Brain microvascular endothelial cell (primary cell): ENCODE measurements at places on chromosomes 5 and 9.

GRCh38 chr9:106962615-106963363 lies 99.8 kb downstream of the ZNF462 start:
- peak; percentile 85 for DNase-seq

DNA sequence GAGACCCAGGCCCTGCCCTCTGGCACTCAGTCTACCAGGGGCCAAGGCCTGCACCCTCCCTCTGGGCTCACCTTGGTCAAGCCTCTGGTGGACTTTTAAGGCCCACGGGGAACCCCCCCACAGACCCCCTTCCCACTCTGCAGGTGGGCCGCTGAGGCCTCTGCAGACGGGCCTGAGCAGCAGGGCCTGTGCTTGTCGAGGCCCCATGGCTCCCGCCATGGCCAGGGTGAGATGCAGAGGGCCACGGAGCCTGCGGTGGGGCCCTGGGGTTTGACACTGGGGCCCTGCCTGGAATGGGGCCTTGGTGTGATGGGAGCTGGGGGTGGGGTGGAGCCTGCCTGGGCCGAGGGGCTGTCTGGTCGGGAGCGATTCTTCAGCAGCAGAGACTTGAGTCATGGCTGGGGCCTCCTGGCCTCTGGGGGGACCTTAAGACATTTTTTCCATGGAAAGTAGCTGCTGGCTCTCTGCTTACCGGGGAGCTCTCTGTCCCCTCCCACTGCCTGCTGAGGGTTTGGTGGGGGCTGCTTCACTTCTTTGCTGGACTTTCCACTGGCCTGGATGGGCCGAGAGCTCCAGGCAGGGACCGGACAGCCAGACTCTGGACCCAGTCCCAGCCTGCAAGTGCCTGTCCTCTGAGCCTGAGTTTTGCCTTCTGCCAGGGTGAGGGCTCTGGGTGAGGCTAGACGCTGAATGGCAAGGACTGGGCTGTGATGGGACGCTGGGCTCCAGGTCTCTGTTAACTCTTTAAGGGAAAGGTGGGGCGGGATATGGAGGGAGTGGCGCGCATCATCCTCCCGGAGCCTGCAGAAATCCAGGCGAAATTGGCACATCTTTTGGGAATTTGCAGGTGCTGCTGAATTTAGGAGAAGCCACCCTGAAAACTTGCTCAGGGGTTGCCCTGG lies 132.2 kb downstream of the RXRA start:
- no peak for DNase-seq

DNA sequence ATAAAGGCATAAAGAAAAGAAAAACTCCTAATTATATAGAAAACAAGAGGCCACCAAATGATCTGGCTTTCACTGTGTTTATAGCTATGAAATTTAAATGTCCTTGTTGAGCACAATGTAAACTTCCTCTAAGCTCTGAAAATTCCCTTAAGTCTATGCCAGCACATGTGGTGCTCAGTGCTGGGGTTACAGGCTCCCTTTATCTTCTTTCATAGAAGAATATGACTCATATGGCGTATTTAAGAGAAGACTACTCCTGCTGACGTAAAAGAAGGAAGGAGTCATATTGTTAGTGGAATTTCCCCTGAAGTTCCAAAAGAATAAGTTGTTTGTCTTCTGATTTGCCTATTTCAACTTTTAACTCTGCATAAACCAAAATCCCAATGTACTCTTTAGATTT lies 30.4 kb downstream of the RNF145 start:
- peak; percentile 92 for DNase-seq

GRCh38 chr9:125969868-125970267 lies 222.7 kb downstream of the PBX3 start:
- DNase-seq = no peak

DNA sequence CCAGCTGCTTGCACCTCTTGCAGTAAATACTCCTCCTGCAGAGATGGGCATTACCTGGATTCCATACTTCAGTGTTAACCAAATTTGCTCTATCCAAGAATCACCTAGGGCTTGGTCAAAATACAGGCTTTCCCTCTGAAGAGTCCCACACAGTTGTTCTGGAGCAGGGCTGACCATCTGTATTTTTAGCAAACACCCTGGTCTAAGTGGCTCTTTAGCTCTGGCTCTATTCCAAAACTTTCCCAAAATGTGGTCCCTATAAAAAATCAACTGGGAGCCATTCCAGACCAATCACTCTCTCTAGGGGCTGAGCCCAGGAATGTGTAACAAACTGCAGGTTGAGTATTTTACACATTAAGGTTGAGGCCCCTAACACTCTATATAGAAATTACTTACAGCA lies 153.7 kb downstream of the SPOCK1 start:
- DNase-seq = no peak

- peak; percentile 75 for DNase-seq
Observed at GRCh38 chr5:100777680-100778300, 125.3 kb downstream of the ST8SIA4 start.

DNA sequence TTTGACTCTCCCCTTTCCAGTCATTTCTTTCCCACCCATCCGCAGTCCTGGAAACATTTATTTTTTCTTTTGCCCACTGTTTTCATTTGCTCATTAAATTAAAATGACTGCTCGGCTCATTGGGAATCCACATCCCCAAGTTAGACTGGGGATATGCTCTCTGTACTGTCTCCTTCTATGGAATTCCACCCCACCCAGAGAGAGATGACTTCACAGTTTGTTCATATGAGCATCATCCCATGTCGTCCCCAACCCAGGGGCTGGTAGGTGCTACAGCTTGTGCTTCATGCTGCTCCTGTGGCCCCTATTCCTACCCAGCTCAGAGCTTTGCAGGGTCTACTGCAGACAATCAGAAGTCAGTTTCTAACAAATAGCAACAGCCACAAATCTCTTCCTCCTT lies 16.5 kb upstream of the RARS1 start:
- DNase-seq = peak; percentile 16

- no peak for DNase-seq
Observed at GRCh38 chr9:19405771-19406170, 3.0 kb upstream of the ACER2 start.

DNA sequence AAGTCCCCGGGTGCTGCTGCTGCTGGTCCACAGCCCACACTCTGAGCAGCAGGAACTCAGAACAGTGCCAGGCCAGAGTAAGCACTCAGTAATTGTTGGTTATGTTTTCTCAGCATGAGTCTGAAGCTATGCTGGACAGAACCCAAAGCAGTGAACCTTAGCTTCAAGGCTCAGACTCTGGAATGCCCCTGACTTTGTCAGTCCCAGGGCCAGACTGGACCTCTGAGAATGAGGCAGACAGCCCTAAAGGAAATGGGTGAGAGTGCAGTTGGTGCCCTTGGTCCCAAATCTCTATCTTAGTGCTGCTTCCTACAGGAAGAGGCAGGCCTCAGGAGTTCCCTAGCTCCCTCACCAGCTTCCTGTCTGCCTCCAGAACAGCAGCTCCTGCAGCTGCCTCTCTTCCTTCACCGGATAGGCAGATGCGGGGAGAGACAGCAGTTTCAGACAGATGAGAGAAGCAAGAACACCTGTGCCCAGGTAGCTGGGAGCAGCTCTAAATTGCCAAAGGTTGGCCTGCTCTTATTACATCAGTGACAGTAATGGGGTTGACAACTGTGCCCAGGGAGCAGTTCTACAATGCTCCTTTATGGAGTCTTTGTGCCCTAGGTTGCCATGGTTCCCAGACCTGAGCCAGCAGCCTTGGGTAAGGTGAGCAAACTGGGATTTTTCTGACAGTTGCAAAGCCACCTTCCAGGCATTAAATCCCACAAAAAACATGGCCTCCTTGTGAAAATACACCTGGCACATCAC lies 82.2 kb upstream of the CXCL14 start:
- DNase-seq = no peak

GRCh38 chr9:128151309-128152132 lies 2.3 kb downstream of the LCN2 start:
- no peak for DNase-seq

- no peak for DNase-seq
Observed at GRCh38 chr5:156120777-156121176, 206.2 kb upstream of the SGCD start.

DNA sequence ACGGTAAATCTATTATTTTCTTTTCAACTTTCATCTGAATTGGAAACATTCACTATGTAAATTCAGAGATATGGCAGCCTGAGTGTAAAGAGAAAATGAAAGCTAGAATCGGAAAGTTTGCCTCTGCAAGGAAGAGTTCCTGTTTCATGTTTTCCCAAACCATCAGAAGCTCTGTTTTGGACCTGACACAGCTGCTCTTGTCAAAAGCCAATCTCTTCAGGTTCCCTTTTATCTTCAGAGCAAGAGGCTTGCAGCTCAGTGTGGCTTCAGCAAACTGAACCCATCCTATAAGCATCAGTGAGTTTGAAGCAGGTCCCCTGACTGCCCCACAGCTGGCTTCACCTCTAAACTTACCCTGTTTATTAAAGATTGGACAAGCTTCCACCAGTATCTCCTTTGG lies 1099.7 kb downstream of the DTWD2 start:
- no peak for DNase-seq

- DNase-seq = no peak
Observed at GRCh38 chr5:134085411-134085810, 29.1 kb upstream of the TCF7 start.

- peak; percentile 82 for DNase-seq
Observed at GRCh38 chr9:35277628-35278359, 116.0 kb downstream of the UNC13B start.

GRCh38 chr5:81234801-81235200 lies 1.7 kb downstream of the CKMT2 start:
- DNase-seq = no peak

DNA sequence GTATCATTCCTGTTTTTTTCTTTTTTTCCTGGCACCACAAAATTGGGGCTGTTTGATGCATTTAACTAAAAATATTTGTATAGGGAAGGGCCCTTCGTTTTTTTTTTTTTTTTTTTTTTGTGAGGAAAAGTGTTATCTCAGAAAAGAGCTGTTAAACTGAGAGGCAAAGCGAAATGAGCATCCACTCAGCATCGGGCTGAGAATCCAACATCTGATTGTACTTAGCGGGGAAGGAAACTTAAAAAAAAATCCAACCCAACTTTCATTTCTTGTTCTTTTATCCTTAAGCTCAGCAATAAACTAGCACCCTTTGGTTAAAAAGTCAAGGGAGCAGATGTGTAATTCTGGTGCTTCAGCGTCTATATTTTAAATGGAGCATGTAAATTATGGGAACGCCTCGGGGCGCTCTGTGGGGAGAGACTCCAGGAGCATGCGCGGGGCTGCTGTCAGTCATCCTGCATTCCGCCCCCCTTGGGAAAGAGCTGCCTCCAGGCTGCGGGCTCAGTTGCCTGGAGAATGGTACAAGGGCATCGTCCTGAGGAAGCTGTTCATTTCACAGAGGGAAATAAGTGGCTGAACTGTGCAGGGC lies 33.3 kb downstream of the DMRT2 start:
- no peak for DNase-seq

DNA sequence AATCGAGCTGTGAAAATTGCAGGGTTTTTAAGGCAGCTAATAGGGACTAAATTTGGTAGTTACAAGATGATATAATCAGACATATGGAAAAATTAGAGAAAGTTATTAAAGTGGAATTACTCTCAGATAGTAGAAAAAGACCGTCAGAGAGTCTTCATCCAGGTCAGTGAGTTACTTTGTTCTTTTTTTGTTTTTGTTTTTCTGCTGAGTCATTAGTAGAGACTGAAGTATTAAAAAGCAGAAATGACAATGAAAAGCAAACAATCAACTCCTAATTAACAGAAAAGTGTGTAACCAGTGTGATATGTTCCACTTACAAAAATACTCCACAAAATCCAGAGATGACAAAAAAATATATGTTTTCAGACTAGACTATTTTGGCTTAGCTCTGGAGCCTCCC lies 480.4 kb upstream of the COX7C start:
- no peak for DNase-seq

- no peak for DNase-seq
Observed at GRCh38 chr5:32254881-32255539, 57.7 kb downstream of the MTMR12 start.

- no peak for DNase-seq
Observed at GRCh38 chr5:34656700-34657273, 659 bp downstream of the RAI14 start.

- DNase-seq = no peak
Observed at GRCh38 chr5:33557605-33558004, 116.8 kb downstream of the TARS1 start.

DNA sequence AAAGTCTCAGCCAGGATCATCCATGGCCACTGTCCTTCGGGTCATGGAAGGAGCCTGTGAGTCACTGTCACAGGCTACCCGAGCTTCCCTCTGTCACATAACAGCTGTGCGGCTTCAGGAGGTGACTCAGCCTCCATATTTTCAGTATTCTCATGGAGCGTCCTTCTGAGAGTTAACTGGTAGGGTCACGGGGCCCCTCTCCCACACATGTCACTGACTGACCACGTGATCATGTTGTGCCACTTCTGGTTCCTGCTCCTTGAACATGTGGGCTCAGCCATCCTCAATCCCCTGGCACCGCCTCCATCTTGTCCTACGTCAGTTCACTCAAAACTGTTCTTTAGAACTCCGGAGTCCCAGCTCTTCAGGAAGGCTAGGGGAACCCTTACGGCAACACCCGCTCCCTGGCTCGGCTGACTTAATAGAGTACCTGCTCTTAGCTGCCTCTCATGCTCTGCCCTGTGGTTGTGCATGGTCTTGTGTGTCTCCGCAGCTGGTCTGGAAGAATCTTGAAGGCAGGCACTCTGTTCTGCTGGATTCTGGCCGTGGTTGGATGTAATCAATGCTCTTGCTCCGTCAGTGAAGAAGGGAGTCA lies 182.8 kb downstream of the ICE1 start:
- no peak for DNase-seq

DNA sequence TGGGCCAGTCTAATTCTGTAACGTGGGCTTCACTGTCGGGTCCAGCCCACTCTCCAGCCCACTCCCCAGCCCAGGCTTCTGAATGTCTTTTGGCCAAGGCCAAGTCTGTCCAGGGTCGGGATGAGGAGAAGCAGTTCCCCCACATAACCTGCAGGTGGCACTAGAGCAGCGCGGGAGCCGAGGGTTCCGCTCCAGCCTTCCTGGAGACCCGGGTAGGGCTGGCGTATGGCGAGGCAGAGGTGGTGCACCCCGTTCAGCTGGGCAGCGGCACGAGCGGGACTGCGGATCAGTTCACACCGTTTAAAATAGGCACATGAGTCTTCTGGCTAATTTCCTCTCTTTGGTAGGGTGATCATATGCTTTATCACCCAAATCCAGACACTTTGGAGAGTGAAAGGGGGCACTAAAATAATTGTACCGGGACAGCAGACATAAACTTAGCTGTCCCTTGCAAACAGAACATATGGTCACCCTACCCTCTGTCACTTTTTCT lies 185.9 kb downstream of the MSX2 start:
- DNase-seq = peak; percentile 37

DNA sequence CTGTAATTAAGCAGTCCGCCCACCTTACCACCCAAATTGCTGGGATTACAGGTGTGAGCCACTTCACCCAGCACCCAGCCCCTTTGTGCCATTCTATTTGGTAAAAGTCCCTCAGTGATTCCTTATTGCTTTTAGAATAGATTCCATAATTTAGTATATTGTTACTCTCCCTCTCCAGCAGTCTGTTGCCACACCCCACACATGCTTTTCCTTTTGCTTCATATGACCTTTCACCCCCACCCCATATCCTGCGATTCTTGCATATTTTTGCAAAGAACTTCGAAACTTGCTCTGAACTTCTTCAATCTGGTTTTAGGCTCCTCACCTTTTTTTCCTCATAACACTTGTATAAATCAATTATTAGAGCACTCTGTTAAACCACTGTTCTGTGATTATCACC lies 100.2 kb downstream of the MTREX start:
- DNase-seq = no peak
